Stimulated activated CD4-positive, alpha-beta T cell treated with anti-CD3 and anti-CD28 coated beads, Interleukin-1b, Interleukin-23, amount 100 ng/mL, for 1 hour (primary cell): ENCODE measurements at places on chromosomes 4 and X.

DNA sequence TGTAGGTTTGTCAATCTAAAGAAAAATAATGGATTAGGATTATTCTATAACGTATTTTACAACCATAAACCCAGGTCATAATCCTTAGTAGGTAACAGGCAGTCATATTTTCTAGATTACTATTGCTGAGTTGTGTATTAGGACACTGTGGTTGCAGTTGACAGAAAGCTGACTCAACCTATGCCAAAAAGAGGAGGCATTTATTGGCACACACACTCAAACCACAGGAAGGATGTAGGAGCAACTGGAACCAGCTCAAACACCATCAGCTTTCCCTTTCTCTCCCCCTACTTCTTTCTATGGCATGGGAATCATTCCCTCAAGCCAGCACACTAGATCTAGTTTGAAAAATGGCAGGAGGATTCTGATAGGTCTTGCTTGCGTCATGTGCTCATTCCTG is 136.4 kb upstream of the FAM9C start:
- no peak for DNase-seq

GRCh38 chr4:184274286-184274951 is 56.7 kb upstream of the ENPP6 start:
- DNase-seq: no peak

DNA sequence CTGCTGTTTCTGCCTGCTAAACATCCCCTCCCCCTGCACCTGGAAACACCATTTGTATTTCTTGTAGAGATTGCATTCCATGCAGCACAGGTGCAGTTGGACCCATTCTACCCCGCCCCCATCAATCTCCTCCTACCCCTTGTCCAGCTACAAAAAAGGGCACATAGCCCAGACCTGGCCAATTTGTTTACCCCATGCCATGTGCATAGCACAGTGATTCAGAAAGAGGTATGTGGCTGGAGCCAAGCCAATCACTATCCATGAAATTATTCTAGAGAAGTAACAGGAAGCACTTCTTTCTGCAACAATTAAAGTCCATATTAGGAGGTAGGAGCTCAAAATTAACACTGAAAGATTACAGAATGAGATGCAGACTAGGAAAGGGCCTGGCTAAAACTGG is 20.2 kb upstream of the TMEM184C start:
- DNase-seq: no peak

GRCh38 chr4:183392377-183392776 is 52.1 kb upstream of the CDKN2AIP start:
- DNase-seq: no peak

- no peak for DNase-seq
Observed at GRCh38 chr4:188053302-188053701, 56.1 kb downstream of the TRIML2 start.

DNA sequence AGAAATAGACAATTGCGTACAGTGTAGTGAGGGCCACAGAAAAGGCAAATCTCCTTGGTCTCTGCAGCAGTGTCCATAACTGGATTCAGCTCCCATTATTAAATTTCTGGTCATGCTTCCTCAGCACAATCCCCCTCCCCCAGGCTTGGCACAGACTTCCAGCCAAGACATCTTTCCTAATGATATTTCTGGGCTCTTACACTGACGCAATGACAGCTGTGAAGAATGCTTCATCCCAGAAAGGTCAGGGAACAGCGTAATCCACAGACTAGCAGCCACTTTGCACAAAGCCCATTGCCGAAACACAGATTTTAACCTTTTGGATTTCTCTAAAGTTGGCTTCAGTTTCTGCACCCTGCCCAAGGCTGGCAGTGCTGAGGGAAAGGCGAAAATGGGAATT is 597.6 kb upstream of the CPEB2 start:
- DNase-seq: no peak

GRCh38 chr4:66572949-66573348 is 902.7 kb upstream of the EPHA5 start:
- no peak for DNase-seq

GRCh38 chr4:8709729-8710360 is 117.3 kb downstream of the CPZ start:
- DNase-seq: no peak

DNA sequence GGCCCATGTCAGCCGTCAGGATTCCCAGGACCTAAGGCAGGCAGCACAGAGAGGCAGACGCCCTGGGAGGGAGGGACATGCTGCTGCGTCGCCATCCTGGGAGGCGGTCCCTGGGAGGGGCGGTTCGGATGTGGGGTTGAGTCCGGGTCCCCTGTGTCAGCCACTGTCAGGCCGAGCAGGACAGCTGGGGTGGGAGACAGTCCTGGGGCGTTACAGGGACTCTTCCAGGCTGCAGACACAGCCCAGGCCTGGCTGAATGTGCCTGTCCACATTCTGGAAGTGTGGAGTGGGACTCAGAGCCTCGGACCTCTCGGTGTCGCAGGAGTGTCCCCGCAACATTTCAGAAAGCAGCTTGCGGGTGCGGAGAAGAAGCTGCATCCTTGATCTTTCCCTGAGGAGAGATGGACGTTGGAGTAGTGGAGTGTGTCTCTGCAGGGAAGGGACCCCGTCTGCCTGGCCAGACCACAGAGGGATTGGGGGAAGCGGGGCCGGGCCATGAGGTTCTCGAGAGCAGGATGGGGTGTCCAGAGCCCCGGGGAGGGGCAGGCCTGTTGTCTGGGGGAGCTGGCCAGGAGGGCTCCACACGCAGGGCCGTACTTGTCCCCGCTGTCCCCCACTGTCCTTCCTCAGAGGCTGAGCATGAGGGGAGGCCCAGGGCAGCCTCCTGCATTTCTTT is 6.1 kb downstream of the AKAP17A start:
- no peak for DNase-seq

DNA sequence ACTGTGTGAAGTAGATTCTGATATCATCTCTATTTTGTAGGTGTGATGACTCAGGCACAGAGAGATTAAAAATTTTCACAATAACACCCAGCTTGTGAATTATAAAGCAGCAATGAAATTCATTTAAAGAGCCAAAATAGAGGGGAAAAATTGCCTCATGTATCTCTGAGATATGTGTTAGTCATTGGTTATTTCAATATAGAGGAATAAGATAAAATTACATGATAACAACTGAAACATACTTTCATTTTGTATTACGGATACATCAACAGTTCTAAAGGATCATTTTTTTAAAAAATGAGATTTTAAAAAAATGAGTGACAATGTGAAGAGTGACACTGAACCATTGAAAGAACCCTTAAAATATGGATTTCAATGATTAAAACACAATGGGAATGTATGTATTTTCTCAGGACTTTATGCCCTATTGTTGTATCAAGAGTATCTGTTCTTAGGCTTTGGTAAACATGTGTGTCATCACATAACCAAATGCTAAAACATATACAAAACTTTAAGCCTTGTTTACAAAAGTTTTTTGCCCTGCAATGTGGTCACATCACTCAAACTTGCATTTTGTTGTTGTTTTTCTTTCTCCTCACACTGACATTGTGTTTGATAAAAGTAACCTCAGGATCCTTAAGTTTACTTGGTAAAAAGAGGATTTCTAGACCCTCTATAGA is 221.3 kb downstream of the ANTXR2 start:
- no peak for DNase-seq

DNA sequence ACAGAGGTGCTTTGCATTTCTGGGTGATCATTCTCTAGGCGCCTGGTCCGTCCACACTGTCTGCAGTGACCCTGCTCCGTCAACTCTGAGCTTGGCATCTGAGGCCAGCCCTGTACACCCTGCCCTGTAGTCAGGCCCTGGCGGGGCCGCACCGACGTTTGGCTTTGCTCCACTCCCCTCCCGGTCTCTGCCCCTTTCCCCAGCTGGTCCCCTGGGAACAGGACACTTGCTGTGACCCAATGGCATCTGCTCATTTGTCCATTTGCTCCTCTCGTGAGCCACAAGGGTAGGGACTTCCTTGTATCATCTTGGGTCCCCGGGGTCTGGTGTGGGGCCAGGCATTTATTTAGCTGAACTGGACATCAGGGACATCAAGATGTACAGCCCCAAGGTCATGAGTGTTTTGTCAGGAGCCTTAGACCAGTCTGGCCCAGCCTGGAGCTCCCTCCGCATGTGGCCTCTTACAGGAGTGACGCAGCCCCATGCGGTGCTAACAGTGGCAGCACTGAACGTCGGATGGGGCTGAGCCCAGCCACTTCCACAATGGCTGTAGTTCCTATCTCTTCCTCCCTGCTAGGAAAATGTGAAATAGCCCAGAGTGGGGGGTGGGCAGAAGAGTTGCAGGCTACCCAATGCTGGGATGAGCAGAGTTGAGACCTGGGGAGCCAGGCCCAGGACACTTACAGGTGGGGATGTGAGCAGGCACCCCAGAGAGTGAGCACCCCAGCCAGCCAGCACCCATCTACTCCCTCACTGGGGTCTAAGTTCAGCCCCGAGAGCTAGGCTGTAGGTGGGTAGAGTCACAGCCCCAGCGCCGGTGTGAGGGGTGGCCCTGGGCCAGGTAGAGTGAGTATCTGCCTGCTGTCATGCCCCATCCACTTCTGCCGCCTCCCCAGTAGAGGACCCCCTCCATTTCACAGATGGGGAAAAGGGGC is 2.0 kb upstream of the SH3BP2 start:
- DNase-seq: no peak

GRCh38 chr4:45094684-45095083 is 368.3 kb upstream of the GNPDA2 start:
- DNase-seq: no peak

DNA sequence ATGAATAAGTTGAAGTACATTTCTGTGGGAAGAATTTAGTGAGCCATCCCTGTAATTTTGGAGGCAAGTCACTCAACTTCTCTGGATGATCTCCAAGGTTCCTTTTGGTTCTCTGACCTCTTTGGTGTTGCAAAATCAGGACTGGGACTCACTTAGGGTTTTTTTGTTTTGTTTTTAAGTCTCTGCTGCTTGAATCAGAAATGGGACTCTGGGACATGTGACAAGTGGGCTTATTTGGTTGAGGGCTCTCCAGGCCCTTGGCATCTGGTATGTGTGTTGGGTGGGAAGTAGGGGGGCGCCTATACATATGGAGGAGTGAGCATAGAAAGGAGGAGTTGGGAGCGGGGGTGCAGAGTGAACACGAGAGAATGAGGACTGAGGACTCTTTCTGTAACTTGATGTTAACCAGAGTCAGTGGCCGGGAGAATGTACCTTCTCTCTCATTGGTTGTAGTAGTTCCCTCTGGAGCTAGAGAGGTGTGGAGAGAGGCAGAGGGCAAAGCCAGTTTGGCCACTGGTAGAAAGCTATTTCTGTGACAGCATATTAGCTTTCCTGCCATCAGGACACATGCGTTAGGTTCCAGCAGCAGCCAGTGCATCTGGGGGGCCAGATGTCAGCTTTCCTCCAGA is 1.9 kb downstream of the ARHGAP10 start:
- no peak for DNase-seq

GRCh38 chr4:113643505-113643904 is 118.0 kb downstream of the CAMK2D start:
- DNase-seq: no peak

GRCh38 chr4:22911285-22911684 is 218.5 kb downstream of the GBA3 start:
- no peak for DNase-seq

- DNase-seq: no peak
Observed at GRCh38 chr4:94342694-94343093, at the start of gene HPGDS. Gene HPGDS, minus strand, starts transcription at chr4:94342836. Its CDS starts 8,207 bp downstream, at chr4:94334629.

DNA sequence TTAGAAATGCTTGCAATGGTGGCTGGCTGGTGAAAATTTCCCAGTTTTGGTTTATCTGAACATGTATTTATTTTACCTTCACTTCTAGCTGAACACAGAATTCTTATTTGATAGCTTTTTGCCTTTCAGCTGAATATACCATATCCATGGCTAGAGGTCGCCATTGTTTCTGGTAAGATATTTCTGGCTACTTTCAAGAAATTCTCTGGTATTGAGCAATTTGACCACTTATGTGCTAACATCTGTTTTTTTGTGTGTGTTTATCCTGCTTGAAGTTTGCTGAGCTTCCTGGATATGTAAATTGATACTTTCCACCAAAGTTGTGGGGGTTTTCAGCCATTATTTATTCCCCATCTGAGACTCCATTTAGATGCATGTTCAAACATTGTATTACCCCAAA is 75.4 kb downstream of the FBXW7 start:
- no peak for DNase-seq

- DNase-seq: no peak
Observed at GRCh38 chr4:98546910-98547594, 111.4 kb downstream of the TSPAN5 start.

- no peak for DNase-seq
Observed at GRCh38 chr4:4578981-4579380, 37.1 kb upstream of the STX18 start.

GRCh38 chr4:133275246-133275645 is 126.2 kb downstream of the PCDH10 start:
- DNase-seq: no peak

DNA sequence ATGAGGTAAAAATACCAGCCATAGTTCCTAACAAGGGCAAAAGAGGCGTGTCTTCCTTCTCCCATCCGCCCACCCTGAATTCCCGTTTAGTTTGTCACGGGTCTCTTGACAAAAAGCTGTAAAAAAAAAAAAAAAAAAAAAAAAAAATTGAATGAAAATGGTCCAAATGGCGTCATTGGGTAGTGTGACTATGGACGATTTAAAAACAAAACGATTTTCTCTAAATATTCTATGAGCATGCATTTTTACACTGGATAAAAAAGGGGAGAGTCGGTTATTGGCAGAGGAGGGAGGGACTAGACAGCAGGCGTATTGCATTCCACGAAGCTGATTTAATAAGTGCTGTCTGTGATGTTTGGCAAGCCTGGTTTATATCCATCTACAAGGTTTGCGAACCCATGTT is at the start of gene FAM133A:
TSS of gene FAM133A (plus strand) at position 338 of the 403 bp plus-strand sequence. CDS start 35,214 bp downstream, outside the sequence.
- no peak for DNase-seq

DNA sequence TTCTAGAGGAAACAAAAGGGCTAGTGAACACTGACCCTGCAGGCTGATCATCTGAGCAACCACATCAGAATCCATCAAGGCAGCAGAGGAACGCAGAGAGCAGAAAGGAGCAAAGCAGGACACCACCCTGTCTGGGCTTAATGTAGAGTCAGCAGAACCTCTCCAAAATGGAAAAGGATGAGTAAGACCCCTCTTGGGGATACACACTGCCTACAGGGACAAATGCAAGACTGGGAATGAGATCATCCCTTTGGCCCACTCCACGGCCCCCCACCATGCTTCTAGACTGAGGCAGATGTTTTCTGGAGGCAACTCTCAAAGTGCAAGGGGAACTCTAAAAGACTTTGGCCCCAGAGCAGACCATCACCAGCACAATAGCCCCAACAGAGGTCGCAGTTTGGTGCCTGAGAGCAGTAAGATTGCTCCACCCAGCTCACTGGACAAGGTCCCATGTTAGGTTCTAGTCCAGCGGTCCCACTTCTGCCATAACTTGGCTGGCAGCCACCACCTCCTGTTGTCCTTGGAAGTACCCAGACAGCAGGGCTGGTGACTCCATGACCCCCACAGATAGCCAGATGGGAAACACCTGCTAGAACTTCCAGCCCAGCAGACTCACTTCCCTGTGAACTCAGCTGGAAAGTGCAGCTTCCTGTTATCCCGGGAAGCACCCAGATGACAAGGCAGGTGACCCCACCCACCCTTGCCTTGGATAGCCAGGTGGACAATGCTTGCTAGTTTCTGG is 372.7 kb downstream of the INPP4B start:
- DNase-seq: no peak
